Activated CD8-positive, alpha-beta T cell treated with anti-CD3 and anti-CD28 coated beads, Interleukin-2, amount 10 ng/mL, durations not matched to agents 7 days and 5 days (primary cell): ENCODE measurements at places on chromosomes 4 and X.

DNA sequence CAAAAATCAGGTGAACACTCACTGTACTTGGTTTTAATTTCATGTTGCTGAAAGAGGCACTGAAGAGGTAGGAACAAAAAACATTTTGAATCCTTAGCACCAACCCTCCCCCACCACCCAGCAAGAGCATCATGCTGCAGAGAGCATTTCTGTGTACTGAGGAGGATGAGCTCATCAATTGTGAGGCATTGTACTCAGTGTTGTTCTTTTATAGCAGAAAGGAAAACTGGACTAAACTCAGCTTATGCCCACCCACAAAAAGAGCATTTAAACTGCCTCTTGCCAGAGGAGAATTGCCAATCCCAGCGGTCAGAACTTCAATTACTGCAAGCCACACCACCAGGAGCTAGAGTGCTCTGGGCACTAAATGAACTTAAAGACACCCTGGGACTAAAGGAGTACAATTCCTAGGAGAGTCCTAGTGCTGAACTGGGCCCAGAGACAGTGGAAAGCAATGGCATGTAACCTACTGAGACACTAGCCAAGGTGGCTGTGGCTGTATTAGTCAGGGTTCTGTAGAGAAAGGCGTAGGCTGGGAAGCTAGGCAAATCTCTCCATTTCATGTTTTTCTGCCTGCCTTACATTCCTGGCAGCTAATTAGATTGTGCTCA, 280.7 kb upstream of the KLHL4 start:
- H3K27me3 ChIP-seq = no peaks in the 10 kb centered on the region
- no peaks in the 10 kb centered on the region for H3K36me3 ChIP-seq
- no peak overlapping the region for H3K27ac ChIP-seq
- H3K4me1 ChIP-seq = no peaks in the 10 kb centered on the region

- no peak overlapping the region for H3K4me3 ChIP-seq
- H3K27me3 ChIP-seq = no peaks in the 10 kb centered on the region
- no peaks in the 10 kb centered on the region for H3K4me1 ChIP-seq
- no peaks in the 10 kb centered on the region for H3K36me3 ChIP-seq
- no peak overlapping the region for H3K27ac ChIP-seq
These were observed 48.3 kb downstream of the AMELX start for GRCh38 chrX:11341274-11342201.

GRCh38 chrX:51336584-51336983, 4.0 kb downstream of the NUDT10 start:
- peaks cover 8% of the 10 kb centered on the region for H3K4me1 ChIP-seq
- peaks cover 2% of the 10 kb centered on the region for H3K27me3 ChIP-seq
- H3K4me3 ChIP-seq = no peak overlapping the region

- no peak for DNase-seq
- H3K27ac ChIP-seq = no peak overlapping the region
- H3K27me3 ChIP-seq = peaks cover 4% of the 10 kb centered on the region
- no peaks in the 10 kb centered on the region for H3K4me1 ChIP-seq
- no peak overlapping the region for H3K4me3 ChIP-seq
These were observed 97.1 kb upstream of the ANK2 start for GRCh38 chr4:112952313-112952700.

- H3K27me3 ChIP-seq = no peaks in the 10 kb centered on the region
- H3K36me3 ChIP-seq = no peaks in the 10 kb centered on the region
- H3K4me3 ChIP-seq = no peak overlapping the region
- H3K27ac ChIP-seq = no peak overlapping the region
- H3K4me1 ChIP-seq = peaks cover 2% of the 10 kb centered on the region
These were observed 4.8 kb upstream of the CTAG2 start for GRCh38 chrX:154658187-154658586.

DNA sequence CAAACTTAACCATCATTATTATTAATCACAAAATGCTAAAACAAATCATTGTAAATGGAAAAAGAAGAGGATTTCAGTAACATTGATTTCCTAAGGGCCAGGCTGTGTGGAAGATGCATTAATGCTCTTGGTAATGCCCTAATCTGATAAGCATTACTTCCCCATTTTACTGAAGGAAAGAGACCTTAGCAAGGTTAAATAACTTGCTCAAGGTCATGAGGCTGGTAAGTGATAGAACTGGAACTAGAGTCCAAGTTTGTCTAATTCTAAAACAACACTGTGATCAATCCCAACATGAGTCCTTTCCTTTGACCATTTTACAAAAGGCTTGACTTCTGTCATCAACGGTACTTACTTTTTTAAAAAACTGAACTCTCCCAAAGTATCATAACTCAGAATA, 32.6 kb downstream of the ADAMTS3 start:
- no peaks in the 10 kb centered on the region for H3K4me1 ChIP-seq
- no peak overlapping the region for H3K4me3 ChIP-seq
- H3K27ac ChIP-seq = no peak overlapping the region
- no peaks in the 10 kb centered on the region for H3K36me3 ChIP-seq
- H3K27me3 ChIP-seq = no peaks in the 10 kb centered on the region
